T-helper 22 cell (primary cell): ENCODE measurements at places on chromosomes 2 and 18.

GRCh38 chr2:178796079-178796677, 11.0 kb downstream of the TTN start:
- no peak for DNase-seq

GRCh38 chr18:79489051-79489898, 93.5 kb downstream of the NFATC1 start:
- DNase-seq: no peak

GRCh38 chr2:233453916-233454315, 99.6 kb downstream of the DGKD start:
- DNase-seq: no peak

DNA sequence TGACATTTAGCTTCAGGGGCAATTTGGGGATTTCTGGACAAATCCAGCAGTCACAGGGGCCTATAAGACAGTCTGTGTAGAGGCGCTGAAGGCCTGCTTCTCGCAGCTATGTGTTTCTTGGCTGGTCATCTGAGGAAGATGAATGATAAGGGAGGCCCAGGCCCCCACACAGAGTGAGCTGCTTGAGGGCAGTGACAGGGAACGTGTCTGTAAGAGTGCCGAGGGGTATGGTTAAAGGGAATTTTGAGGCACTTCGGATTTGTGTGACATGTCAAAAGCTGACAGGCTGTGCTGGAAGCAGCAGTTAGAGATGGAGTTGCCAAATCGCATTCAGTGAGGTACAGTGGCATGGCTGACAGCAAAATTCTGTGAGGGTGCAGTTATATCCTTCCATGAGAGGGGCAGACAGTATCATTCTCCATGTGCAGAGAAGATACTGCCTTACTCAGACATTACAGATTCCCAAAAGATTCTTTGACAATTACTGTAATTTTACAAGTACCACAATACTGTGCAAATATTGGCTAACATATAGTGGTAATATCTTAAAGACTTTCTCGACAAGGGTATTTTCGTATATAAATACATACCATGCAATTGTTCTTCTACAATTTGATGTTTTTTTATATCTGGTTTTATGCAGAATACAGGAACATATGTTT, 74.0 kb downstream of the CERS6 start:
- no peak for DNase-seq

- no peak for DNase-seq
These were observed 62.1 kb downstream of the NDUFA10 start for GRCh38 chr2:239962890-239963591.

- no peak for DNase-seq
These were observed 172.2 kb downstream of the DPP10 start for GRCh38 chr2:114614592-114614991.

DNA sequence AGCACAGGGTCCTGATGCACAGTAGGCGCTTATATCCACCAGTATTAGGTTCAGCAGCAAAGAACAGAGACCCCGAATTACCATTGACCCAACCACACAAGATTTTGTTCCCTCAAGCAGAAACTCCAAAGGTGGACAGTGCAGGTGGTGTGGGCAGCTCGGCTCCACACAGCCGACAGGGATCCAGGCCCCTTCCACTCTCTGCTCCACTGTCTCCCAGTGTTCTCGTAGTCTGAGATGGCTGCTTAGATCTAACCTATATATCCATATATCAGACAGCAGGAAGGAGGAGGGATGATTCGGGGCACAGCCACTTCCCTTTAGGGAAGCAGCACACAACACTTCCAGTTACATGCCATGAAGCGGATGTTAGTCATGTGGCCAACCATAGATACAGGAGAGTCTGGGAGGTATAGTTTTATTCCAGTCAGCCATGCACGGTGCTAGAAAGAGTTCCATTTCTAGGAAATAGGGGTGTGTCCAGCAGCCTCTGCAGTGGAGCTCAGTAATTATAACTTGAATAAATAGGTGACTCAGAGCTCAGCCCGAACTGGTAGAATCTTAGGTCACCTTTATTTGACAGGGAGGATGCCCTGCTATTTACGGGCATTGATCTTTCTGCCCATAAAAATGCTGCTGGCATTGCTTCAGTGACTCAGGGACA, 158.9 kb downstream of the TWIST2 start:
- no peak for DNase-seq

DNA sequence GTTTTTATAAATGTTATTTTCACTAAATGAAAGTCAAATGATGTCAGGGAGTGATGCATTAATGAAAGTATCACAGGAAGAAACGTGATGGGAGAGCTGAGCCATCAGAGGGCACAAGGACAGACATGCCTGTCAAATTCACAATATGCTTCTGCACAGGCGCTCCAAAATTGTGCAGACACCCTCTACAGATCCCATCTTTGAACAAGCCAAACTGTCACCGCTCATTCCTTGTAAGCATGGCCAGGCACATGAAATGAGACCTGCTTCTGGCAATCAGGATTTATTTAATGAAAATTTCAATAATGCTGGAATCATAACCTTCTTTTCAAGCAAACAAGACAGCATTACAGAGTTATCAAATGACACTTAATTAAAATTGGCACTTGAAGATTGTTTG, 20.4 kb upstream of the FSHR start:
- DNase-seq: no peak

DNA sequence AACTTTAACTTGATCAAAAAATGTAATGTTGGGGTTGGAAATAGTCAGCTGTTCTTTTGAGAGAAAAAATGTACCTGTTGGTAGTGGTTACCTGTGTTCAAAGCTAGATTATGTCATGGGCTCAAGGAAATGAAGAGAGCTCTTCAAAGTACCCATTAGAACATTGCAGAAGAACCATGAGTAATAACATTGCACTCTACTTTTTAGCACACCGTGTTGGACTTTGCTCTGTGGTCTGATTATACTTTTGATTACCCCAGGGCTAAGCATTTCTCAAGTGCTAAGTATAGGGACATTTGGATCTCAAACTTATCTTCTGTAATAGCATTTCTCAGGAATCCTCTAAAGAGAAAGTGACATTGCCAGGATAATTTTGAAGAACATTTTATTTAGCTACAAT, 1122.8 kb upstream of the CELF4 start:
- no peak for DNase-seq

- DNase-seq: no peak
These were observed 189.3 kb downstream of the RNF152 start for GRCh38 chr18:61703508-61703907.

- no peak for DNase-seq
These were observed 51.2 kb downstream of the CAVIN2 start for GRCh38 chr2:191795715-191796114.

DNA sequence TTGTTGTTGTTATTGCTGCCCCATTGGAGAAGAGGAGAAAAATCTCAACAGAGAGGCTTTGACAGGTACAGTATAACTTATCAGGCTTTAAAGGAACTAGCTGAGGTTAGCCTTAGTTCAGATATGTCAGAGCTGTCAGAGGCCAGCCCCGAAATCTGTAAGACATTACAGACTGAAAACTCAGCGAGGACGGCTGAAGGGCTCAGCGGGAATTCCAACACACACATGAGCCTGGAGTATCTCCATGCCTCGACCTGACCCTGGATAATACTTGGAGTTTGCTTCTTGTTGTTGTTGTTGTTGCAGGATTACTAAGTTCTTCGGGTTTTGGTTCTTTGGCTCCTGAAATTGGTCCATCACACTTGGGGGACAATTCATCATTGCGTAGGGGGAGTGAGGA, 166.9 kb downstream of the MIB1 start:
- DNase-seq: no peak

- no peak for DNase-seq
These were observed 245.2 kb downstream of the EIPR1 start for GRCh38 chr2:3132466-3132865.

DNA sequence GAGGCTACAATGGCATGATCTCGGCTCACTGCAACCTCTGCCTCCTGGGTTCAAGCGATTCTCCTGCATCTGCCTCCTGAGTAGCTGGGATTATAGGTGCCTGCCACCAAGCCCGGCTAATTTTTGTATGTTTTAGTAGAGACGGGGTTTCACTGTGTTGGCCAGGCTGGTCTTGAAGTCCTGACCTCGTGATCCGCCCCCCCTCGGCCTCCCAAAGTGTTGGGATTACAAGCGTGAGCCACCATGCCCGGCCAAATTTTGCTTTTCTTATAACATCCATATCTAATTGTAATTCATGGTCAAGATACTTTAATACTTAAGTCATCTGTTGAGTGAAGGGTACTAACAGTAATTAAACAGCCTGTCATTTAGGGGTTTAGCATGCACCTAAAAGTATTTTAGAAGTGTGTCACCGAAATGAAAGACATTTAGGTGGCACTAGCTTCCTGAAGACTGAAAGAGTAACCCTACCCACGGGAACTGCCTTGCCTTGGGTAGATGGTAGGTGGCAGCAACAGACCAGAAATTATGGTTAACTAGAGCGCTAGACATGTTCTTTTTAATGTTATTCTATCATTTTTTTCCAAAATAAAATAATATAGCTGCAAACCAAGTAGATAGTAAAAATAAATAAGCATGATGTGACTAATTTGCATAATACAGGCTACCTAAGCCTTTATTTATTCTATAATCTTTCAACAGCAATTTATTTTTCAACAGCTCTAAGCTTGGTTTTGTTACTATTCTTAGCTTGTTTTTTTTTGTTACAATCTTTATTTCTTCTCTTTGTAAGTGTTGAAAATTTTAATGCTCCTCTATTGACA, 8.6 kb upstream of the ACYP2 start:
- no peak for DNase-seq

DNA sequence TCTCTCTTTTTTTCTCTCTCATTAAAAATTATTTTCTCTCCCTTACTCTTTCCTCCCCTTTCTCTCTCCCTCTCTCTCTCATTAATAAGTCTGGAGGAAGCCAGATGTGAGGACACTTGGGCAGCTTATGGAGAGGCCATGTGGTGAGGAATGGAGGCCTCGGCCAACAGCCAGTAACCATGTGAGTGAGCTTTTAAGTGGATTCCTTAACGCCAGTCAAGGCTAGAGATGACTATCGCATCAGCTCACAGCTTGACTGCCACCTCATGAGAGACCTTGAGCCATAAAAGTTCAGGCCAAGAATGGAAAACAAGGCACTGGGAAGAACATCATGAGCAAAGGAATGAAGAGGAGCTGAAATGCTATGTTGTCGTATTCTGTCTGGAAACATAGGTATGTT, 39.1 kb downstream of the ETAA1 start:
- no peak for DNase-seq

DNA sequence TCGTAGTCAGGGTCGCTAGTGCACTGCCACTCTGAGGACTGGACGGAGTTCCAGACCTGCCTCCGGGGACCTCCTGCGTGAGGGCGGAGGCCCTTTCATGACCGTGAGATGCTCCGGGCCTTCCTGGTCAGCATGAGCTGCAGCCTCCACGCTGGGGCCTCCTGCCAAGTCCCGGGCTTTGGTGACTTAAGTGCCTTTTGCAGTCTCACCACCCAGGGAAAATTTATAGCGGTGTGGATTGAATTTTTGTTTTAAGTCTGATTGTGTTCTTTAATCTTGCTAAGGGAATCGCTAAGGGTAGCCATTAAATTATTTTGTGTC, 33.6 kb downstream of the CHRNA1 start:
- DNase-seq: no peak

GRCh38 chr18:12637393-12637792, 20.5 kb downstream of the SPIRE1 start:
- DNase-seq: no peak

GRCh38 chr2:15940661-15941480, 521 bp downstream of the MYCN start:
- no peak for DNase-seq

- DNase-seq: no peak
These were observed 10.7 kb downstream of the PIK3C3 start for GRCh38 chr18:41965634-41966255.

GRCh38 chr2:62774555-62775366, 69.2 kb downstream of the EHBP1 start:
- no peak for DNase-seq

DNA sequence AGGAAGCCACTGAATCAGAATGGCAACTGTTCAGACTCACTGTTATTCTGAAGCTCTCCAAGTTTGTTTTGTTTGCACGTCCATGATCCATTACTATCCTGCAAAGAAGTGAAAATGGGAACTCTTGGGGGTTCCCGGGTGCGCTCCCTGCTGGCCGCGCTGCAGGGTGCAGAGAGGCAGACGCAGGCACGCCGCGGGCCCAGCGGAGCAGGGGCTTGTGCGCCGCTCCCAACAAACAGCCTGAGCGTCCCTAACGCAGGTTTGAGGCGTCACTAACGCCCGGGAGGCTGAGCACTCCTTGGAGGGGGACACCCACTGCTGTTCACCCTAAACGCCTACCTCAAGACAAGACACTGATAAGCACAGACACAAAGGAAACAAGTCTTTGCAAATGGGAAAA, 14.3 kb upstream of the PIEZO2 start:
- no peak for DNase-seq

DNA sequence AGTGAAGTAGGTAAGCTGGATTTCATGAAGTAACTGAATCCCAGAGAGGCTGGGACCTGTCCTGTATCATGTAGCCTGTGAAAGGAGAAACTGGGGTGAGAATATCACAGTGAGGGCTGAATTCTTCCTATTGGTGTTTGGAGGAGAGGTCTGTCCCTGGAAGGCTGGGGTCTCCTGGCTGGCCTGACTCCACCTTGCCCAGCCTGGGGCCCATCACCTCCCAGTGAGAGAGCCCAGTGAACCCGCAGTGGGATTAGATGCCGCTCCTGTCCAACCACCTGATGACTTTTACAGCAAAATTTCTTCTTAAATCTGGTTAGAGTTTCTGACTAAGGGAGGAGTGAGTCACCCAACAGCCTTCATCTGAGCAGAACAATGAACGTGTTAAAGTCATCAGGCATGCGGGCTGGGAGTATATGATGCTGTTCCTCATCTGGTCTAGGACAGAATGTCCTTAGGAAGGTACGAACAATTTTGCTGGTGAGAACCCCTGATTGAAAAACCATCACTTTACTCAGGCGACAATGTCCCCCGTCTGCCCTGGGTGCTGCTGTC, 152.9 kb downstream of the LPIN1 start:
- no peak for DNase-seq

DNA sequence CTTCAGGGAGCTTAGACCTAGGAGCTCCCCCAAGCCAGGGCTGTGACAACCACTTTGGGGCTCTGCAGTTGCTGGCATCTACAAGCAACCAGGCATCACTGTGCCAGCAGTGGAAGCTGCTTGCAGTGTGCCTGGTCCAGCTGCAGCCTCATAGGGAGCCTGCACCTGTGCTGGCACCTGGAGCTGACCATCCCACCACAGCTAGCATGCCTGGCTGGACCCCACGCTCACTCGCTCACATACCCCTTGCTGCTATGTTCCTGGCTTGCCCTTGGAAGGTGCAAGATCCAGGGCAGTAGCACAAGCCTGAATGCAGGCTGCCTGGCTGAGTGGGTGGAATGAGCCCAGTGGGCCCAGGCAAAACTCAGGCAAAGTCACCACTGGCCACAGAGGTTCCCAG, 82.5 kb downstream of the ZNF804A start:
- no peak for DNase-seq
